ENCODE measurements at places on chromosomes 6 and 20.

DNA sequence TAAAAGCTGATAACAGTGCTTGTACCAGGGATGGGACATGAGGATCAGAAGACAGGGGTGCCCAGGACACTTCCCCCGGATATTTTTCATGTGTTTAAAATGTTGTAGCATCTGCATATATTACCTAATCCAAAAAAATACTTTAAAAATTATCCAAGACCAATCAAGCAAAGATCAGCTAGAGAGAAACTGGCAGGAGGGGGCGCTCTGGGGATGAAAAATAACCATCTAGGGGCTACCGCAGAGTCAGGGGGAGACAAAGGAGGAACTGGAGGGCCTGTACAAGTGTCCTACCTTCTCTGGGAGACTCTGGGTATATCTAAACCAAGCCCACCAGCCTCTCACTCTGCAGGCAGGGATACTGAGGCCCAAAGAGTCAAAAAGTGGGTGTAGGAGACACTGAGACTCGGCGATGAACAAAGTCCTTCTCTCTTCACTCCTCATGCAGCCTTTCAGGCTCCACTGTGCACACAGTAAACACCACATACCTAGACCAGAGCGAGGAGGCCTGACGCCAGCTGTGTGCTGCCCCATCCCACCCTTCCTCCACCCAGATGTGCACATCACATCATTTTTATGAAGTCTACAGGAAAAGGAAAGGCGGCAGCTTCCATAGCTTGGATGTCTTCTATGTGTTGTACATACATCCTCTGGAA, 9.8 kb downstream of the RIMS4 start:
- DNase-seq = no peak

DNA sequence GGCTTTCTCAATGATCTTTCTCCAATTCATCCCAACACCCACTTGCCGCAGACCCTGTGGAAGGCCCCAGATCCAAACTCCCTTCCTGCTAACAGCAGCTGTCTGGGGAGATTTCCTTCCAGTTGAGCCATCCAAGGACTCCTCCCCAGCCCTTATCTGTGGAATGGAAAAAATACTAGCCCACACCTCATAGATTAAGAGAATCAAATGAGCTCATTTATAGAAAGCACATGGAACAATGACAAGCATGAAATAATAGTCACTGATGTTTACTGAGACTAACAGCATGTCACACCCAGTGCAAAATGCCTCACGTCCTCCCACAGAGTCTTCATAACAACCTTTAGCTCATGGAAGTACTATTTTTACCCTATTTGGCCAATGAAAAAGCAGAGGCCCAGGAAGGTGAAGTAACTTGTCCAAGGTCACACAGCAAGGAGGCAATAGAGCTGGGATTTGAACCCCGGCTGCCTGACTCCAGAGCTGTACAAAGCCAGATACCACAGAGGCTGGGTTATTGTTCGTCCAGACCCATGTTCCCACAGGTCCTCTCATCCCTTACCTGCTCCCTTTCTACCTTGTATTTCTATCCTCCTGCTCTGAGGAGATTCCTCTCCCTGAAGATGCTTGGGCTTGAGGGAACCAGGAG, 23.4 kb upstream of the PTGIS start:
- no peak for DNase-seq

DNA sequence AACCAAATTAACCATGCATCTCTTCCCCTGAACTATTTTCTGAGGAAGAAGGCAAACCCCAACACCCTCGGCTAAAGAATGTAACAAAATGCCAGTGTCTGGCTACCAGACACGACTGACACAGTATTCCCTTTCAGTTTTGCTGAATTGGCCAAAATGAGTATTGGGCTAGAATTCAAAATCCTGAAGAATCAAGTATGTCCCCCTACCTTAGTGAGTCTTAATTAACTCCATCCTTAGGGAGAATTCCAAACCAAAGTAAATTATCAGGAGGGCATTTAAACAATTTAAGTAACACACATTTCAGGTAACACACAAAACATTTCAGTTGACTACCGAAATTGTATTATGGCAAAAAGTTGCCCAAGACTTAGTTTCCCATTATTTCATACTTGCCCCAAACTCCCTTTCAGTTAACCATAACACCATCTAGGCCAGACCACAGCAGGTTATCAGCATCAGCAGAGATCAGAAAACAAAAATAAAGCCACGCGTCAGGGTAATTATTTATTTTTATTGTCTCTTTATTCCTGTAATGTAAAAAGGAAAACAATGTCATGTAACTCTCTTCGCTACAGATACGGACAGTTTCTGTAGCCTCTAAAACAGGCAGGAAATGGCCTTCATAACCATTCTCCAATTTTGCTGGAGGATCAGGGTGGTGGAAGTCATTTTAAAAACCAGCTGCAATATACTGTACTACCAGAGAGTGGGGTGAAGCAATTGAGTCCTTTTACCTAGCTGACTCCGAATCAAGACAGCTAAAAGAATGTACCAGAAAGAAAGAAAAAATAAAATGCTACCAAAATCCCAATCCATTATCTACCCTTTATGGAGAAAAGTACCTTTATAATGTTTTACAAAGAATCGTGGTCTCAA, 1.9 kb downstream of the SNX5 start:
- no peak for DNase-seq

DNA sequence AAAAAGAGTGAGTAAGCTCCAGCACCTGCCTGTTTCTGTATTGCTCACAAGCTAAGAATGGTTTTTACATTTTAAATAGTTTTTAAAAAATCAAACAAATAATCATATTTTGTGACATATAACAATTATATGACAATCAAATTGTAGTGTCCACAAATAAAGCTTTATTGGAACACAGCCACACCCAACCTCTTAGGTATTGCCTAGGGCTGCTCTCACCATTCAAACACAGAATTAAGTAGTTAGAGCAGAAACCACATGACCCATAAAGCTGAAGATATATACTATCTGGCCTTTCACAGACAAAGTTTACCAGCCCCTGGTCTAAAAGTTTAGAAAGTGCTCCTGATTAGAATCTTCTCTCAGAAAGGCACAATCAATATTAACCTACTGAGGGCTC, 11.2 kb downstream of the TNFRSF21 start:
- DNase-seq = no peak

DNA sequence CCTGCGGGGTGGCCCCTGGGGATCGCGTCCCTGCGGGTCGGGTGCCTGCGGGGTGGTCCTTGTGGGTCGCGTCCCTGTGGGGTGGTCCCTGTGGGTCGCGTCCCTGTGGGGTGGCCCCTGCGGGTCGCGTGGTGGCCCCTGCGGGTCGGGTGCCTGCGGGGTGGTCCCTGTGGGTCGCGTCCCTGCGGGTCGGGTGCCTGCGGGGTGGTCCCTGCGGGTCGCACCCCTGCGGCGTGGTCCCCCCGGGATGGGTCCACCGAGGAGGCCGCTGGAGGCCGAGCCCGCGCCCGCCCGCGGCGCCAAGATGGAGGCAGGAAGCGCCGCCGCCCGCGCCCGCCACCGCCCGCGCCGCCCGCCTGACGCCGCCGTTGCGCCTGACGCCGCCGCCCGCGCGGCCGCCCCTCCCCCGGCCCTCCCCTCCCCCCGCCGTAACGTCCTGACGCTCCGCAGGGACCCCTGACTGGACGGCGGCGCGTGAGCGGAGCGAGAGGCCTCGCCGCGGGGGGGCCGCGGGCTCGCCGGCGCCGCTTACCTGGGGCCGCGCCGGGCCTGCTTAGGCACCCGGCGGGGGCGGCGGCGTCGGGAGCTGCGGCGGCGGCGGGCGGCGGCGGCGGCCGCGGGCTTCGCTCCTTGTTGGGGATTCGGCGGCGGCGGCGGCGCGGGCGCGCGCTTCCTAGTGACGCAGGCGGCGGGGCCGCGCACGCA, at the start of gene GMEB2:
TSS of gene GMEB2 (minus strand) at position 678 of the 705 bp plus-strand sequence. CDS start 7,704 bp downstream, outside the sequence.
- DNase-seq = peak; percentile 69

Measured in right lung (tissue), 10 donors.